Activated gamma-delta T cell treated with anti-CD3 and anti-CD28 coated beads, Interleukin-2, amount 50 U/mL, for 16 hours (primary cell): ENCODE measurements at places on chromosomes 3 and 15.

DNA sequence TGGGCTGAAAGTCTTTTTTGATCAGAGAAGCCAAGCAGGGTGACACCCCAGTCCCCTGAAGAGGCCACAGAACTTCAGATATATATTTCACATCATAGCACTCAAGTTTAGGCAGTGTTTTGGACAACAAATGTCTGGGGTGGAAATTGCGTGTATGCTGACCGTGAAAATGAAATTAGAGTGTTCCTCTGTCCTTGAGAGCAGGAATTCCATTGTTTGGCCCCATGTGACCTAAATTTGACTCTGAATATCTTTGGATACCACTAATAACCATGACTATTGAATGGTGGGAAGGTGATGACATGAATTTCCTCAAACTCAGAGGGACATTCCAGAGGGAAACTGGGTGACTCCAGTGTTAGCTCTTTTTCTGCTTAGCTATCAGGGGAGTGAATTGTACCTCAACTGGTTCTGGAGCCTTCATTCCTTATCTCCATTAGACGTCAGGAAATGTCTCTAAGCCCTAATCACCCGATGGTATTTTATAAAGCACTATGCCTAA lies 263.5 kb upstream of the RASGRP1 start:
- DNase-seq, result no peak

DNA sequence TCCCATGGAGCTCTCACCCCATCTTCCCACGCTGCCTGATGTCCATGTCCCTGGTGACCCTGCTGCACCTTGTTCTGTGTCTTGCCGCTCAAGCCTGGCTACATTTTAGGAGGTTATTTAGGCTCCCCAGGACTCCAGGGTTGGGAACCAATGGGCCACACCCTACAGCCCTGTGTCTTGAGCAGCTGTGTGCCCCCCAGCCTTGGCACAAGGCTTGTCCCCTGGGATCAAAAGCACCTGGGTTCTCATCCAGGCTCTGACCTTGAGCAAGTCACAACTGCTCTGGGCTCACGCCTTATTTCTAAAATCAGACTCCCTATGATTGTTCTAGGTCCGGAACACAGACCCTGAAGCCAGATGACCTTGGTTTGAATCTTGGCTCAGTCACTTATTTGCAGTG lies 14.1 kb downstream of the SPSB4 start:
- no peak for DNase-seq

DNA sequence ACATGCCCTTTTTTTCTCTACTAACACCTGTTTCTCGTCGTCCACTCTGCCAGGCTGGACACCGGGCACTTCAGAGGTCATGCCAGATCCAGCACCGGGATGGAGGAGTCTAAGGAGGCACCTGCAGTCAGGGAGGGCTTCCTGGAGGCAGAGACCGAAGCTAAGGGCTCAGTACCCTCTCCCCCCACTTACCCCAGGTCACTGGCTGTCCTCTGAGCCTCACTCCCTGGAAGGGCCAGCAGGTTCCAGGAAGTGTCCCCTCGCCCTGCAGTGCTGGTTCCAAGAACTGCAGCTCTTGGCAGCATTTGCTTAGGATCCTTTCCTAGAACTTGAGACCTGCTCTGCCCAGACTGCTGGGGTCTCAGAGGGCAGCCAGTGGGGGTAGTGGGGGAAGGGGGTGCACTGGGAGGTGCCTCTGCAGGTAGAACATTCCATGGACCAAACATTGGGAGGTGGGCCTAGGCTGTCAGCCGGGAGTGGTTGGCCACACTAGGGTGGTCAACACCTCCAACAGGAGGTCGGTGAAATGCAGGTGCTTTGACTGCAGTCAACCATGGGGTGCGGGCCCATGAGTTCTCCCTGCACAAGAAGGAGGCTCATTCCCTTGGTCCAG lies 11.3 kb downstream of the CISH start:
- no peak for DNase-seq

GRCh38 chr15:61032600-61033286 lies 196.4 kb downstream of the RORA start:
- no peak for DNase-seq

- DNase-seq, result no peak
Measured at GRCh38 chr3:153666991-153667740, 454.0 kb upstream of the ARHGEF26 start.

GRCh38 chr3:168714609-168715240 lies 619.0 kb upstream of the GOLIM4 start:
- DNase-seq, result no peak

GRCh38 chr3:113436809-113437208 lies 4.5 kb downstream of the CFAP44 start:
- DNase-seq, result no peak

DNA sequence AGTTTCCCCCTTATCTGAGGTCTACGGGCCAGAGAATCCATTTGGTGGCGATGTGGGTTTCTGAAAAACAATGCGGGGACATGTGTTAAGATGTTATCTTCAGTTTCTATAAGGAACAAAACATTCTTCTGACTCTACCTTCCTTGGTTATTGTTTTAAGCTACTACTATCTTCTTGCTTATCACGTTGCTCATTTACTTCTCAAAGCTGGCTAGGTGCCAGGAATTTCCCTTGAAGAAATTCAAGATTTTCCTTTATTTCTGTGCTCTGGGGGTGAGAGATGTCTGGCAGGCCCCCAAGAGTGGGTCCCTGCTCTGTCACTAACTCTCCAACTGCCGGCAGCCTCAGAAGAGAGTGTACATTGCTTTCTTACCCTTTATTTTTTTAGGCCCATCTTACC lies 119.8 kb downstream of the RYR3 start:
- no peak for DNase-seq

- no peak for DNase-seq
Measured at GRCh38 chr3:150623945-150624344, 20.8 kb downstream of the SELENOT start.

DNA sequence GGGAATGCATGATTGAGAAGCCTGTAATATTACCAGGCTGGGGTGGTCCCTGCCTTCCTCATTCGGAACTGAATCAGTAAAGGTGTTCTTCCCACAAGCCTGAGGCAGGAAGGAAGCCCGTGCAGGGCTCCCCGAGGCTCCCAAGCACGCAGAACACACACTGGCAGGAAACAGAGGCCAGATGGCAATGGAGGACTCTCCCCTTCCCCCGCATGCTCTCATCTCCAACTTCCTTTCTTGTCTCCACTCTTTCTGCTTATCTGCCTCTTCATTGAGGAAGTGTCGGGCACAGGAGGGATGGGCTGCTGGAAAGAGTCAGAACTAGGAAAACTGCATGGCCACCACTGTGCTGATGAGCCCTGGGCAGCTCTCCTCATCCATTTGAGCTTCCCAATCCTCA lies 123.5 kb downstream of the NUP210 start:
- DNase-seq, result no peak

DNA sequence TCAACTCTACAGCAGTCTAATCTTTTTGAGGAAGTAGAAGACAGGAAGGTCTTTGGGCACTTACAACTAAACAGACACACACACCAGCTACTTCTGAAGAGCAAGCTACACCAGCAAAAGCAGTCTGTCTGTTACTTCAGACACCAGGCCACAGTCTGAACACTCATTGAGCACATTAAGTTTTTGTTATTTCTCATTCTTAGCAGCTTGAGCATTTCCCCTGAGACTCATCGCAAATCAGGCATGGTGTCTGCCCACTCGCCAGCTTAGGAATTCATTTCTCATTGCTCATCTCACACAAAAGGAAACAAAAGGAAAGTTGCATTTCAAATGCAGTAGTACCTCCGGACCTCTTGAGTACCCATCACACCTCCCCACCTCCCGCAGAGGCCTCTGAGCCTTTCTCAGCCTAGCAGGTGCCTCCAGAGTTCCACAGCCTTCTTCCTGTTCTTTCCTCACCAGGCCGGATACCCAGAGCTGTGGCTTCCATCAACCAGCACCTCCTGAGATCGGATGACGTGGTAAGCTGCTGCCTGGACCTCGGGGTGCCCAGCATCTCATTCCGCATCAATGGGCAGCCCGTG lies 302.0 kb downstream of the RYR3 start:
- DNase-seq, result no peak

GRCh38 chr3:185586686-185587039 lies 568 bp downstream of the SENP2 start:
- DNase-seq, result no peak

- DNase-seq, result no peak
Measured at GRCh38 chr3:3288255-3288654, 108.8 kb upstream of the CRBN start.

DNA sequence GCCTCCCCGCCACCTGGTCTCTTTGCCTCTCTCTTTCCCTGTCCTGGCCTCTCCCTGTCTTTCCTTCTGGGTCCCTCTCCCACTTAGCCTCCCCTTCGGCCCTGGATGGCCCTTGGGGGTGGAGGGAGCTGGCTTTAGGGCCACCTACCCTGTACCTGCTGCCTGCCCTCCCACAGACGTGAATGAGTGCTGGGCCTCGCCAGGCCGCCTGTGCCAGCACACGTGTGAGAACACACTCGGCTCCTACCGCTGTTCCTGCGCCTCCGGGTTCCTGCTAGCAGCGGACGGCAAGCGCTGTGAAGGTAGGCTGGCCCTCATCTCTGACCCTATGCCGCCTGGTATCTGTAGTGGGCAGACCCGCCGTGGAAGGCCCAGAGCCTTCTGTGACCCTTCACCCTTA lies 80.7 kb downstream of the FBLN2 start:
- no peak for DNase-seq

- no peak for DNase-seq
Measured at GRCh38 chr3:166897811-166898210, 482.3 kb downstream of the ZBBX start.
